Kasumi-1 (cell line): ENCODE measurements at places on chromosomes 1 and 21.
A peak's percentile ranks its signal among the peaks of the same experiment; 100 is the strongest.

DNA sequence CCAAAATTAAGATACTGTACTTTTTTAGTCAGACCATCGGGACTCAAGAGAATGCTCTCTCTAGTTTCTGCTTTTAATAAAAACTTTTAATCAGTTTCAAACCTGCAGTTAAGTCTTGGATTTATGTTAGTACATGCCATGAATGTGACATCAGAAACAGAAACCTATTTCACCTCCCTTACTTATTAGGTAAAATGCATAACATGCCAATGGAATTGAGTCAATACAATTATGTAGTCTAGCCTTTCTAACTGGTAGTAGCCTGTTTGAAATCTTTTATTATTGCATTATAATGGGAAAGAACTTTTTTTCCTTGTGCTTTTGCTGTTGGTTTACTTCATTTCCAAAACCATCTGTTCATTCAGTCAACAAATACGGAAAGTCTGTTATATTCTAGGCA, 4.8 kb downstream of the PHACTR4 start:
- DNase-seq, result no peak

- no peak for DNase-seq
Observed at GRCh38 chr1:10322821-10323220, 76.0 kb upstream of the PGD start.

GRCh38 chr21:44324854-44325107, 14.4 kb downstream of the CFAP410 start:
- no peak for DNase-seq

- no peak for DNase-seq
Observed at GRCh38 chr1:1529321-1529720, 11.1 kb downstream of the TMEM240 start.

DNA sequence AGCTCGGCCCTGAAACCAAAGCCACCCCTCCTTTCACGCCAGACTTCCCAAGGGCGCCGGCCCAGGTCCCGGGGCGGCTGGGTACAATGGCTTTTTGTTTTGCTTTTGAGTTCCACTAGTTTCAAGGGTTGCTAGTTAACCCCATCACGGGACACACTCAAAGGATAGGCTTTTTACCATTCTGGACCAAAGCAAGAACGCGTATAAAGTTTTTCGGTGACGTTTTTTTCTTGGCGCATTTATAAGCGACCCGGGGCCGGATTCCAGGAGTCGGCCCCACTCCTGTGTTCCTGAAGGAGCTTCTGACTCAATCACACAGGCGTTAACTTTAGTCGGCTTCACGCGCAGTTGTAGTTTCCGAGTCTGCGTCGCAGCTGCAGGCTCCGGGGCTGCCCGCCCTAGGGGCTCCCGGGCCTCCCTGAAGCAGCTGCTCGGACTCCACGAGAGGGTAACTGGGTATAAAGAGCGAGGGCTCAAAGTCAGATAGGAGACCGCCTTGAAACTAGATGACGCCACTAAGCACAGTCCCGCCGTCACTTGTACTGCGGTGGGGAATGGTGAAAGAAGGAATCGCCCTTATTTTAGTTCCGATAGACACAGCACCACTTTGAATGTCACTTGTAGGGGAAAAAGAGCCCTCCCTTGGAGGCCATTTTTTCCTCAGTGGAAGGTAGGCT, 707 bp upstream of the KLHL21 start:
- DNase-seq, result peak; percentile 76

DNA sequence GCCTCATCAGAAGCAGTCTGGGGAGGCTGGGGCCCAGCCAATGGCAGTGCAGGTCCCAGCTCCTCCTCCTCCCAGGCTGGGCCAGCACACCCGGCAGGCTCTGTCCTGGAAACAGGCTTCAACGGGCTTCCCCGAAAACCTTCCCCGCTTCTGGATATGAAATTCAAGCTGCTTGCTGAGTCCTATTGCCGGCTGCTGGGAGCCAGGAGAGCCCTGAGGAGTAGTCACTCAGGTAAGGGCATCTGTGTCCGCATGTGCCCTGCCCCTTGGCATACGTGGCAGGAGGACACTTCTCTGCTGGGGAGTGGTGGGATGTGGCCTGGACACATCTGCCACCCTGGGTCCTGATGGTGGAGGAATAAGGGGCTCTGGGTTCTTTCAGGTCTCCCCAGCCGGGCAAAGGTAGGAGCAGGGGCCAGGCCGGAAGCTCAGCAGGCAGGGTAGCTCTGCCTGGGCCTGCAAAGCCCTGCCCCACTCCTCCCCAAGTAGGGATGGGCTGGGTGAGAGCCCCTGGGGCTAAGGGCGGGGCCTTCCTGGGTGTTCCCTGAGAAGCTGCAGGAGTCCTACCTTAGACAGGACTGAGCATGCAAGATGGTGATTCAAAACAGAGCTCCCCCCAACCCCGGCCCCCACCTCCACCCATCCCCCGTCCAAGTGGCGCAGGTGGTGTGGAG, at the start of gene GJB5:
Gene GJB5 (plus strand): TSS at position 84 of the 674 bp plus-strand sequence. CDS start 2,284 bp downstream, outside the sequence.
- no peak for DNase-seq

DNA sequence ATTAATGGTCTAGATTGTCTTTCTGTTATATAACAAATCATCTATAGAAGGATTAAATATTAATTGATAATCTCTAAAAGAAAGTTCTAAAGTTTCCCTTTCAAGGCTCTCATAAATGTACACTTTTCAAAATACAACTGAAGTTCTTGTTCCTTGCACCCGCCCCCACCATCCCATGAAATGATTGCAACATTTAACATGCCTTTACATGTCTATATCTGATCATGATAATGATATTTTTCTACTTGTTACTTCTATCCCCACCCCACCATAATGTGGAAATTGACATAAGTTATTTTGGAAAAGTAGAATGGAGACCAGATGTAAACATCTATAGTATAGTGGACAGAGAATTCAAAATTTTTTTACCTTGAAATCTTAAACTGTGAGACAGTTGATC, 186.6 kb downstream of the NTNG1 start:
- DNase-seq, result no peak

DNA sequence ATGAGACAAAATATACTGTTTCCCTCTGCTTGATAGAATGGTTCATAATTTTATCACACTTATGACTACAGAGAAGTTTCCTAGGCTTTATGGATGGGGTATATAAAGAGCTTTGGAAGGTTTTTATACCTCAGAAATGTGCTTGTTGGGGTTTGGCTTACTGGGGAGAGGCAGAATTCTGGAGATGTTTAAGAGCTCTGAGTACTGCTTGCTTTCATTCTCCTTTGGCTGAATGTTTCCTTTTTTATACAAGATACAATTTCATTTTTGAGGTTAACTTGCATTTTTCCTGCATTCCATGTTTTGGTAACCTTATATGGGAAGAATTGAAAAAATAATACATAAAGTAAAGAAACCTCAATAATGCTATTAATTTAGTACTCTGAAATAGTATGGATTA, 157.7 kb upstream of the COL11A1 start:
- no peak for DNase-seq

GRCh38 chr1:38246955-38247952, 200.7 kb upstream of the POU3F1 start:
- DNase-seq, result no peak

- DNase-seq, result no peak
Observed at GRCh38 chr1:186595969-186596368, 84.3 kb downstream of the PTGS2 start.

- DNase-seq, result no peak
Observed at GRCh38 chr1:188432427-188432826, 1603.7 kb downstream of the PLA2G4A start.

DNA sequence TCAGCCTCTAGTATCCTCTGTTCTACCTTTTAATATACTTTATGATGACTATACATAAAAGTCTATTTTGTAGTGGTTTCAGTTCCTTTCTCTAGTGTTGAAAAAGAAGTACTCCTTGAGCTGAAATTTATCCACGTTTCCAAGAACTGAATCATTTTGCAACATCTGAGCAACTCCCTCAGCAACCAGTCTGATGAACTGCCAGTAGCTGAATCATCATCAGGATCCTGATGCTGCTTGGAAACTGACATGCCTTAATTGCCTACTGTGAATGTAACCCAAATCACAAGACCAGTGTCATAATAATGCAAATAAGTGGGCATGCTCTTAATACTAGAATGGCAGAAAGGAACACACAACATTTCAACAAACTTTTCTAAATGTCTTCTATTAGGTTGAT, 103.3 kb downstream of the CYYR1 start:
- no peak for DNase-seq

GRCh38 chr21:46559291-46559983, 45.4 kb downstream of the S100B start:
- no peak for DNase-seq

GRCh38 chr1:179142889-179143299, 61.0 kb downstream of the TOR3A start:
- DNase-seq, result peak; percentile 62

GRCh38 chr1:210792250-210793102, 341.5 kb downstream of the KCNH1 start:
- no peak for DNase-seq

DNA sequence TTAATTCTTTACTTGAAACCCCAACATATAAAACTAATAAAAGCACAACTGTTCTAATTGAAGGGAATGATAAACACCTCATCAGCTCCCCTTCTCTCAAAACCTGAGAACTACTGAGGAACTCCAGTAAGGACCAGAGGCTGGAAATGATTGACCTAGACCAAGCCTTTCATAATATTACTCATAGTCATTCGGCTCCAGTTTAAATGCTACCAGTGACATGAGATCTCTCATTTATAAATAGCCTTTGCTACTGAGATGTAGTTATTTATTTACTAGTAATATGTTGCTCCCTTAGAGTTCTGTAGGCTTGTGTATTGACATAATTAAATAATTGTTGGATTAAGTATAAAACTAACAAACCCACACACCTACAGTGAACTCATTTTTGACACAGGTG, 209.8 kb upstream of the PRMT6 start:
- no peak for DNase-seq

GRCh38 chr1:88311265-88311664, 372.8 kb upstream of the PKN2 start:
- no peak for DNase-seq

- DNase-seq, result no peak
Observed at GRCh38 chr1:225855503-225856300, 26.5 kb downstream of the TMEM63A start.

GRCh38 chr1:93442008-93442666, 5.8 kb upstream of the FNBP1L start:
- no peak for DNase-seq

- no peak for DNase-seq
Observed at GRCh38 chr1:10950316-10951172, 61.9 kb upstream of the TARDBP start.

- DNase-seq, result peak; percentile 0
Observed at GRCh38 chr1:57770772-57771171, 346.9 kb upstream of the DAB1 start.

- peak; percentile 50 for DNase-seq
Observed at GRCh38 chr1:105137543-105138457, 1388.1 kb downstream of the AMY1C start.

DNA sequence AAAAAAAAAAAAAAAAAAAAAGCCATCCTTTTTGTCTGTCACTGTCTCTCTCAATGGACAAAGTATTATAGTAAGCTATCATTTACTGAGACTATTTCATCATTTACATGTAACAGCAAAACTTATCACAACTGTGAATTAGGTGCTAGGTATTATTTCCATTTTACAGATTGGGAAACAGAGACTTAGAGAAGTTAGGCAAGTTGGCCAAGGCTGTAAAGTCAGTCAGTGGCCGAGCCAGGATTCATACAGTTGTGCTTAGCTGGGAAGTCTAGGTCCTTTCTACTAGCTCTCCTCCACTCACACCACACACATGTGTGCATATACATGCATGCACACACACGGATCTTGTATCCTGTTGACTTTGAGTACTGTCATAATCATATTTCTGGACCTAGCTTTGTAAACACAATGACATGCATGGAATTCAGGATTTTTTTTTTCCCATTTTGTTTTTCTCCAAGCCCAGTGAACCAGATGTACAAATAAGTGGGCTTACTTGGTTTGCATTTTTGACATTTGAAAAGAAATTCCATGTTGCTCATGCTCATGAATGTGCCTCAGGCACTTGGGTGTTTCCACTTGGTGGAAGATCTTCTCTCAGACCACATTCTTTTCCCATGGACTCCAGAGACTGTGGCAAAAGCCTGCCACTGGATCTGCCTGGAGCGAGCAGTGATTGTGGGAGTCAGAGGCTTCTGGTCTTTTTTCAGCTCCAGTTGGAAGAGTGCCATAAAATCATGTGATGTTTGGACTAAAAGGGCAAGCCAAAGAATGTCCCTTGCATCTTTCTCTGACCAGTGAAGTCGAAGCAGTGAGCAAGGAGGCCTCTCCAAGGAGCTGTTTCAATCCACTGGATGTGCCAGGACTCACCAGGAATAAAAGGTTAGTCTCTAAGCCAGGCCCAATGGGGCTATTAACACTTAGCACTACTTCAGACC, 61.7 kb upstream of the DNAJC6 start:
- DNase-seq, result no peak

- peak; percentile 74 for DNase-seq
Observed at GRCh38 chr1:88801575-88802208, 89.7 kb downstream of the GTF2B start.

DNA sequence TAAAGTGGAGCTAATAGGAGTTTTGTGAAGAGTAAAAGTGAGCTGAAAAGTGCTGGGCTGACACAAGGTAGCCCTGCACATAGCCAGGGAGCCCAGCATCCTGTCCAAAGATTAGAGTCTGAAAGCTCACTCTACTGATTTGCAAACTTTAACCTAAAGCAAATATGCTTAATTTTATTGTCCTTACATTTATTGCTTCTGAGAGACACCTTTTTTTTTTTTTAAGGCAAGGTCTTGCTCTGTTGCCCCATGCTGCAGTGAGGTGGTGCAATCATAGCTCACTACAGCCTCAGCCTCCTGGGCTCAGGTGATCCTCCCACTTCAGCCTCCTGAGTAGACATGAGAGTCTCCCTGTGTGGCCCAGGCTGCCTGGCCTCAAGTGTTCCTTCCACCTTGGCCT, 16.5 kb downstream of the MGST3 start:
- DNase-seq, result no peak

- no peak for DNase-seq
Observed at GRCh38 chr1:24248859-24249258, 61.8 kb upstream of the IFNLR1 start.

DNA sequence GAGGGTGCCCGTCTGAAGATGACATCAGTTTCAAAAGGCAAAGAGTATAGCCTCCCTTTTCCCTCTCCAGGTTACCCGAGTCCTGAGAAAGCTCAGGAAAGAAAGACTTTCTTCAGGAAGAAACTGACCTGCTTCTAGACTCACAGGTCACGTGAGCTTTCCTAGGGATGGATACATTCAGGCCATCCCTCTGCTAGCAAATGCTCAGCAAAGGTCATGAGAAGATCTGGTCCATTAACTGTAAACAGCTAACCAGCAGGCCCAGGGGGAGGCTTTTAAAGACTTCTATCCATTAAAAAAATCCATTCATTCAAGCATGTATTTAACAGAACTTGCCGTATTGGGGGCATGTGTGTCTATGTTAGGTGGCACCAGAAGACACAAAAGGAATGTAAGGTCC, 605.5 kb downstream of the KIF26B start:
- DNase-seq, result no peak

DNA sequence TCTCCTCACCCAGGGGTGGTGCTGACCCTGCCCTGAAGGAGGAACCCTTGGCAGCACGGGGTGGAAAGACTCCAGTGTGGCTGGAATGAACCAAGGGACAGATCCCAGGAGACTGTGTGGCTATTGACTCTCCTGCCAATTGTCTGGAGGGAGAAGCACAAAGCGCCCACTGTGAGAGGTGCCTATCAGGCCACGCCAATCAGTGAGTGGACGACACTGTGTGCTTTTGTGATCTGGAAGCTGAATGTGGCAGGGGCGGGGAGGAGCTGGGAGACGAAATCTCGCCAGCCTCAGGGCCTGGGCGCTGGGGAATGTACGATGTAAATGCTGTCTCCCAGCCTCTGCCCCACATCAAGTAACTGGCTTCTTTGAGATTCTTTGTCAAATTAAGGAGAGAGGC, 167.1 kb downstream of the ZBTB18 start:
- no peak for DNase-seq
